ENCODE measurements at places on chromosomes 2 and 18.
A peak's percentile ranks its signal among the peaks of the same experiment; 100 is the strongest.

GRCh38 chr2:137508739-137509384 is 455.4 kb upstream of the HNMT start:
- DNase-seq, result no peak
- H3K36me3 ChIP-seq, result no peaks in the 10 kb centered on the region
- H3K4me3 ChIP-seq, result no peak overlapping the region
- no peaks in the 10 kb centered on the region for H3K4me1 ChIP-seq

DNA sequence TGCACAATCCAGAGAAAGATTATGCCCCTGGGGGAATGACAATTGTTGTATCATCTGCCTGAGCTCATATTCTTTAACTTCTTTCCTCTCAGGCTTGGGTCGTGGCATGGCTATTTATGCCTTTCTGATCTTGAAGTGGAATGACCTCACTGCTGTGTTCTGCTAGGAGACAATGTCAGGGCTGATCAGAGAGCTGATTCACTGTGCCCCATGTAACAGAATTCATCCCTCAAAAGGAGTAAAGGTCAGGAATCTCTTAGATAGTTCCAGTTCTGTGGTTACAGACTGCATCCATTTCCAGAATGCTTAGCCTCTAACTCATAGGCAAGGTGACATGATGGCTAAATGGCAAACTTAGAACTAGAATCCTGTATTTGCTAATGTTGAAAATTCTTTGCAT is 511.7 kb upstream of the CNTNAP5 start:
- no peaks in the 10 kb centered on the region for H3K27me3 ChIP-seq
- no peaks in the 10 kb centered on the region for H3K36me3 ChIP-seq
- H3K4me1 ChIP-seq, result no peaks in the 10 kb centered on the region
- H3K27ac ChIP-seq, result no peak overlapping the region
- no peak overlapping the region for H3K4me3 ChIP-seq
- DNase-seq, result no peak

- peaks cover 2% of the 10 kb centered on the region for H3K4me1 ChIP-seq
- no peaks in the 10 kb centered on the region for H3K36me3 ChIP-seq
- peaks cover 66% of the 10 kb centered on the region for H3K27me3 ChIP-seq
- H3K4me3 ChIP-seq, result no peak overlapping the region
These were observed 3.5 kb upstream of the CYS1 start for GRCh38 chr2:10083692-10084211.

GRCh38 chr2:151334082-151334815 is 23.1 kb upstream of the TNFAIP6 start:
- peak; percentile 80 for DNase-seq
- H3K27me3 ChIP-seq, result no peaks in the 10 kb centered on the region
- H3K27ac ChIP-seq, result peak overlapping the region; percentile 4
- H3K36me3 ChIP-seq, result no peaks in the 10 kb centered on the region
- H3K4me3 ChIP-seq, result no peak overlapping the region

DNA sequence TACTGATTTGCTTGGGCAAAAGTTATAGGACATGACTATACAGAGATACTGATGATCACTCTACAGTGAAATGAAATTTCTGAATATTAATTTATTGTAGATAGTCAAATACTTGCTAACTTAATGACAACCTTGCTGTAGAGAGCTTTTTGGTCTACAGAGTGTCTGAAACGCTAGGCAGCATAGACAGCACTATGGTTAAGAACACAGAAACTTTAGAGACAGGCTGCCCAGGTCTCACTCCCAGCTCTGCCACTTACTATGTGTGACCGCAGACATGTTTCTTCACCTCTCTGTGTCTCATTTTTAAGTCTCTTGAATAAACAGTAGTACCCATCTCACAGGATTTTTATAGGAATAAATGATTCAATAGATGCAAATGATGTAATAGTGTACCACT is 247.0 kb downstream of the TCF4 start:
- no peaks in the 10 kb centered on the region for H3K27me3 ChIP-seq
- no peak for DNase-seq
- H3K27ac ChIP-seq, result no peak overlapping the region
- peaks cover 19% of the 10 kb centered on the region for H3K4me1 ChIP-seq
- H3K4me3 ChIP-seq, result no peak overlapping the region

- no peaks in the 10 kb centered on the region for H3K27me3 ChIP-seq
- H3K27ac ChIP-seq, result no peak overlapping the region
- H3K4me1 ChIP-seq, result no peaks in the 10 kb centered on the region
- H3K36me3 ChIP-seq, result no peaks in the 10 kb centered on the region
- H3K4me3 ChIP-seq, result no peak overlapping the region
These were observed 18.9 kb upstream of the ELOA2 start for GRCh38 chr18:47054369-47054768.

- no peak overlapping the region for H3K4me3 ChIP-seq
- H3K4me1 ChIP-seq, result no peaks in the 10 kb centered on the region
- H3K36me3 ChIP-seq, result no peaks in the 10 kb centered on the region
- no peak for DNase-seq
- peaks cover 7% of the 10 kb centered on the region for H3K27me3 ChIP-seq
These were observed 141.7 kb downstream of the CDH20 start for GRCh38 chr18:61474918-61475317.

DNA sequence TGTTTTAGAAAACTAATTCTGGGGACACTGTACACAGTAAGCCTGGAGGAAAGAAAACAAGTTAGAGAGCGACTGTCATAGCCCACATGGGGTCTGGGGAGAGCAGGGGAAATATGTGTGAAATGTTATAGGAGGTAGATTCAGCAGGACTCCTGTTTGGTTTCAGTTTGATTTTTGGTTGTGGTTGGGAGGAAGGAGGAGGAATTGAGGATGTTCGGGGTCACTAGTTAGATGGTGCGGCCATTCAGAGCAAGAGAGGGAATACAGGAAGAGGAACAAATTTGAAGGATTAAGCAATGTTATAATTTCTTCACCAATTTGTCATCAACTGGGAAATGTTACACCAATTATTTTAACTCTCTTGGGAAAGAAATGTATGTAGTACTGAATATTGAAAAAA is 25.1 kb downstream of the TTC39C start:
- no peaks in the 10 kb centered on the region for H3K4me1 ChIP-seq
- H3K27ac ChIP-seq, result no peak overlapping the region
- no peak overlapping the region for H3K4me3 ChIP-seq
- H3K36me3 ChIP-seq, result no peaks in the 10 kb centered on the region

DNA sequence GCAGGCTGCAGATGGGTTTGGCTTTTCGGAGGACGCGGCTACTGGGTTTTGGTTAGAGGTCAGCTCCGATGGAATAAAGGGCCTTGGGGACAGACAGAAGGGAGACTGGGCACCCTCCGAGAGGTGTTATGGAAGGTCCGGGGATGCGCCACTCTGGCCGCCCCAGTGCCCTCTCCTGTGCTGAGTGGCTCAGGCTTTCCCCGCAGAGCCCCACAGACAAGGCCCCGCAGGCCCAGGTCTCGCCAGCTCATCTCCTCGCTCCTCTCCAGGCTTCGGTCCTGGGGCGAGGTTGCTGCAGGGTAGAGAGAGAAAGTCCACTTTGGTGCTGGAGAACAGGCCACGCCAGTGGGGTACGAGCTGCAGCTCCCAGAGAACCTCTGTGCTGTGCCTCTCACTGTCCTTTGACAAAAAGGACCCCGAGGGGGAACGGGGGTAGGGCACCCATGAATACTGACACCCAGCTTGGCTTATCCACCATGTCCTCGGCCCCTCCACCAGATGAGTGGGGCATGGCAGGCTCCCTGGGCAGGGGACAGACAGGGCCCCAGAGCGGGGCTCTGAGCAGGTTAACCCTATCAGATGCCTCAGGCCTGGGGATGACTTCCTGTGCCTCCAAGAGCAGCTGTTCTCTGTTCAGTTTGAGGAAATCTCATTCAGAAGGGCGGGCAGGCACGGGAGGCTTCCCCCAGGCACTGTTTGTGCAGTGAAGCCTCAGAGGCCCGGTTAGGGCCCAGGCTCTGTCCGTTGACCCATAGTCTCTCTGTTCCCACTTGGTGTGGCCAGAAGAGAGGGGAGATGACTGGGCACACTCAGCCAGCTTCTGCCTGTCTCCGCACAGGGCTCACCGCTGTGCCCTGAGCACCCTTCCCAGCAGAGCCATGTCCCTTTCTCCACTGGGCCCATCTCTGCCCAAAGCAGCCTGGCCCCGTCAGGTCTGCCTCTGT is 15.7 kb upstream of the CNNM3 start:
- H3K4me1 ChIP-seq, result no peaks in the 10 kb centered on the region
- H3K36me3 ChIP-seq, result no peaks in the 10 kb centered on the region
- H3K4me3 ChIP-seq, result no peak overlapping the region
- no peak overlapping the region for H3K27ac ChIP-seq
- DNase-seq, result peak; percentile 66
